ENCODE measurements at places on chromosomes 3 and 15.

DNA sequence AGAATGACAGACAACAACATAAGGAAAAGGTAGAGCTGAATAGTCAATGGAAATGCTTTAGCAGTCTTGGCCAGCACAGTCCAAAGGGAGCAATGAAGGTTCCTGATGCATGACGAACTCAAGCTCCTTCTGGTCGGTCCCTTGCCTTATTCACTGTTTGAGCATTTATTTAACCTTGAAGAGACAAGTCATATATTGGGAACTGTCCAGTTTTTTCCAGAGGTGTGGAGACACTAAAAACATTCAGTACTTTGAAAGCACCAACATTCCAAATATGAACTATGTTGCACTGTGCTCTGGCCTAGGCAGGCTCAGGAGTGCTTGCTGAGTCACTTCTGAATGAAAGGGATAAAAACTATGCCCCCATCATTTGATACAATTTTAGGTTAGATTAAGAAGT is 384.8 kb downstream of the MECOM start:
- no peak for DNase-seq

- DNase-seq, result no peak
Observed at GRCh38 chr3:98843266-98843959, 58.1 kb downstream of the DCBLD2 start.

- no peak for DNase-seq
Observed at GRCh38 chr3:141366285-141367037, 1.8 kb upstream of the ZBTB38 start.

- DNase-seq, result no peak
Observed at GRCh38 chr3:49533031-49533430, 21.2 kb upstream of the BSN start.

- DNase-seq, result no peak
Observed at GRCh38 chr3:69260216-69260787, 125.6 kb downstream of the FRMD4B start.

GRCh38 chr3:112425858-112426750 is 73.2 kb downstream of the BTLA start:
- DNase-seq, result peak; percentile 25

DNA sequence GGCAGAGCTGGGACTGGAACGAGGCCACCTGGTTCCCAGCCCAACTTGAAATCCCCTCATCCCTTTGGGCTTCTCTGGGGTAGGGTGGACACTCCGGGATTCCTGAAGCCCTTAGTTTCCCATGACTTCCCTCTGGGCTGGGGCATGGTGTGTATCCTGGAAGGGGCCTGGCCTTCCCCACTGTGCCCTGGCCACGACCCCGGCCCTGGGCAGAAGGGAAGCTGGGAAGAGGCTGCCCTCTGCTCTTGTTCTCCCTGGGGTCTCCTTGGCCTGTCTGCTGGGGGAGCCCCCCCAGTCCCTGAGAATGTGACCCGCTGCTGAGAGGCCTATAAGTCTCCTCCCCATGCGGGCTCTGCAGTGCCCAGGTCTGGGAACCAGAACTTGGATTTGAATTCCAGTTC is 104.9 kb downstream of the LINGO1 start:
- DNase-seq, result no peak

GRCh38 chr3:24614359-24614758 is 119.7 kb upstream of the THRB start:
- DNase-seq, result no peak

DNA sequence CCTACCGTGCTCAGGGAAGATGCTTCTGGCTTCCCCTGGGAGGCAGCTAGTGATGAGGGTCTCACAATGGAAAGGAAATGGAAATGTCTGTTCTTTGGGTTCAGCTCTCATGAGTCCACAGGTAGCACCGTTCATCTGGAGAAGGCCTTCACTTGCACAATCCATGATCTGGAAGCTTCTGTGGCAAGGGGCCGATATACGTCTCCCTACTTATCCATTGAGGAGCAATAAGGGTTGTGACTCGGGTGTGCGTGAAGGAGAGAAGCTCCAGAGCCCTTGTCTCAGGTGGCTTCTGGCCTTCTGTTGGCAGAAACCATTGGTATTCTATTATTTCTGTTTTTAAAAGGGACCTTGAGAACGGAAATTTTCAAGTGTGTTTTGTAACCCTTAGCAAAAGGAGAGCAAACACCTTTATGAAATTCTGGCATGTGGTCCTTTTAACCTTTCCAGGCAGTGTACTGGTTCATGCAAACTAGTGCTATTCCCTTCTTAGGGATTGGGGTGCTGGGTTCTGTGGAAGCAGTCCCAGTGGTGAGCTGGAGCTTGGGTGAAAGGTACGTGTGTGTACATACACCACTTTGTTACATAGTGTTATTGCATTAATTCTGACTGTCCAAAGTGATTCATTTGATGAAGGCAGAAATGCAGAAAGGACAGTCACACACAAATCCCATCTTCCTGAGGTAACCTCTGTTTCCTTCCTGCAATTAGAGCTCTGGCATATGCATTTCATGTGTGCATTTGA is 32.5 kb downstream of the KLF13 start:
- no peak for DNase-seq

- DNase-seq, result no peak
Observed at GRCh38 chr3:163273694-163274093, 1777.1 kb downstream of the OTOL1 start.

- DNase-seq, result no peak
Observed at GRCh38 chr3:14957925-14958324, 10.5 kb downstream of the NR2C2 start.

DNA sequence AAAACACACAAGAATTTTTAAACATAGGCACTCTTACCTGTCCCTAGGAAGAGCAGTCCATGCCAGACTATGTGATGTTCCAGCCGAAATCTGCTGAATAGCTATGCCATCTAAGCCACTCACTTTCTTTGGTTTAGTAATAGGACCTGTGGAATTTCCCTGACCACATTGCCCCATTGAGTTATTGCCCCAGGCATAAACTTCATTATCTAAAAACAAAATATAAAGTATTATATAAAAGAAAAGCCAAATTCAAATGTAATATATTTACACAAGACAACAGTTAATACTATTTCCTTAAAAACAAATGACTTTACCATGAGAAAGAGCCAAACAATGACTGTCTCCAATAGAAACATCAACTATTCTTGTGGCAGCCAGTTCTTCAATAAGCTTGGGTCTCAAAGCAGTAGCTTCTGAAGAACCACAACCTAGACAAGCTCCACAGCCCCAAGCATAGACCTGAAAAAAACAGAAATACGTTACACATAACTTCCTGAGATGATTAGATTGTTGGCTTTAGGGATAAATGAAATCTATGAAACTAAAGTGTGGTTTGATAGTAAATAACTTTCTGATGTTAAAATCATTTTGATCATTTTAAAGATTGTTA is 84.3 kb downstream of the HERC1 start:
- DNase-seq, result no peak

- no peak for DNase-seq
Observed at GRCh38 chr3:174859756-174860155, 622 bp downstream of the NAALADL2 start.

- no peak for DNase-seq
Observed at GRCh38 chr3:53892286-53892637, 603 bp upstream of the SELENOK start.

- DNase-seq, result no peak
Observed at GRCh38 chr3:115502128-115502527, 121.2 kb upstream of the GAP43 start.

- no peak for DNase-seq
Observed at GRCh38 chr15:74317820-74318375, 49.5 kb downstream of the CYP11A1 start.

Data from MV-4-11 (cell line).